Hematopoietic multipotent progenitor cell treated with erythropoietin and hydrocortisone succinate and interleukin-3 and kit ligand, for 15 days (in vitro differentiated cells): ENCODE measurements at places on chromosomes 2 and 18.
A peak's percentile ranks its signal among the peaks of the same experiment; 100 is the strongest.

DNA sequence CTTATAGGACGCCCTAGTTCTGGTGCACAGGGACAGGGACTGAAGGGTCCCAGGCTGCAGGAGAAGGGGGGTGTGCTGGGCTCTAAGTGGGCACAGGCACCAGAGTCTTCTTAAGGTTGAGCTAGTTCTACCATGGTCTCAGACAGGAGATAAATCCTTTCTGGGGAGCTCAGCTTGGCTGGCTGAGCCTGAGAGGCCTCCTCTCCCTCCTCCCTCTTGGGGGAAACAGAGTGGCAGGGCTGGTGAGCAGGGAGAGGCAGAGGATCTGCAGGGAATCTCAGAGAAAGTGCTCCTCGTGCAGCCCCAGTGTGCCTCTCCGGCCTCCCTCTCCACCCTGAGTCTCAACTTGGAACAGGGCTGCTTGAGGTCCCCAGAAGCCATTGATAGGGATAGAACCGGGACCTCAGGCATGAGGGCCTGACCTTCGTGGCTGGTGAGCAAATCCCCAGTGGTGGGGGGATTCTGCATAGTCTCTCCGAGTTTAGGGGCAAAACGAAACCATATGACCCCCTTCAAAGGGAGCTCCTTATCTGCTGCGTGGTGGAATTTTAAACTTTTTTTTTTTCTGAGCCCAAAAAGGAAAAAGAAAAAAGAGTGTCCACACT, 2.0 kb downstream of the GDF7 start:
- no peak for DNase-seq

GRCh38 chr2:240685771-240686371, 3.2 kb upstream of the AQP12B start:
- no peak for DNase-seq

GRCh38 chr2:72147303-72147971, at the start of gene CYP26B1:
CYP26B1 (minus strand) TSS chr2:72147862; CDS start chr2:72147834, 28 bp downstream.
- DNase-seq: no peak

- no peak for DNase-seq
These were observed 1.9 kb downstream of the WDR12 start for GRCh38 chr2:202909394-202910192.

GRCh38 chr2:120204417-120204816, 18.8 kb downstream of the TMEM185B start:
- DNase-seq: no peak

DNA sequence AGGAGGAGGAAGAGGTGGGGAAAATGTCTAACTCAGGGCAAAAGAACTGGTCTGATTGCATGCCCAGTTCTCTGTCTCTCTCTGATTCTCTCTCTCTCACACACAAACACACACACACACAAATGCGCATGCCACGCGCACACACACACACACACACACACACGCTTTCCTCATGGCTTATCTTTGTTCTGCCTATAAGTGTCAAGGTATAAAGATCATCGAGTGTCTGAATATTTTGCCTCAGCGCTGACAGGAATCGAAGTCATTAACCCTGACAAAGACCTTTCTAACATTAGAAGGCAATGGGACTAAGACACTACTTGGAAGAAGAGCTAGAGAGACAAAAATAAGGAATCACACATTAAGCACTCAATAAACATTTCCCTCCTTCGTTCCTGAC, 497.1 kb upstream of the KLHL29 start:
- DNase-seq: no peak

DNA sequence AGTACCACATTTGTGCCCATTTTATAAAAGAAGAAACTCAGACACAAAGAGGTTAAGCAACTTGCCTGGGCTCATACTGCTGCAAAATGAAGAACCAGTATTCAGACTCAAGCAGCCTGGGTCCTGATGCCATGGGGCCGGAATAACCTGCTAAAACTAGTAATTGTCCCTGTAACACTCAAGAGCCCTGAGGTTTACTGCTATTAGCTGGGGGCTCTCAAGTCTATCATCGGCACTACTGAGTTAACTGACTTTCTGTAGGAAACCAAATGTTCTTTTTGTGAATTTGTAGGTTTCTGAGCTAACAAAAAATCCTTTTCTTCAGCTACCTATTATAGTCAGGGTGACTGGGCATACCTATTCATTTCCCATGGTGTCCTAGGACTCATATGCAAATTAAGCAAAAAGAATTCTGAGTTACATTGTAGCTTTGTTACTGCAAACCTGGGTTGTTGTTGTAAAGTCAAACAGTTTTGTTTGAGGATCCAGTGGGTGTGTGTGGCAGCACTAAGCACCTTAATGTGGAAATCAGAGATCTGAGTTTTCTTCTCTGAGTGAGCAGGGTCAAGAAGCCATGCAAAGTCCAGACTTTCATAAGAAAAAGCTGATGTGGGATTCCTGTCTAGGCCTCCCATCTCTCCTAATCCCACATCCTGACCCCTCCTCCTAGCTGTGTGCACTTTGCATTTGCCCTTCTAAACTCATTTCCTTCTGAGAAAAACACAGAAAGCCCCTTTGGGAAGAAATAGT, 72.4 kb upstream of the TNP1 start:
- DNase-seq: no peak

DNA sequence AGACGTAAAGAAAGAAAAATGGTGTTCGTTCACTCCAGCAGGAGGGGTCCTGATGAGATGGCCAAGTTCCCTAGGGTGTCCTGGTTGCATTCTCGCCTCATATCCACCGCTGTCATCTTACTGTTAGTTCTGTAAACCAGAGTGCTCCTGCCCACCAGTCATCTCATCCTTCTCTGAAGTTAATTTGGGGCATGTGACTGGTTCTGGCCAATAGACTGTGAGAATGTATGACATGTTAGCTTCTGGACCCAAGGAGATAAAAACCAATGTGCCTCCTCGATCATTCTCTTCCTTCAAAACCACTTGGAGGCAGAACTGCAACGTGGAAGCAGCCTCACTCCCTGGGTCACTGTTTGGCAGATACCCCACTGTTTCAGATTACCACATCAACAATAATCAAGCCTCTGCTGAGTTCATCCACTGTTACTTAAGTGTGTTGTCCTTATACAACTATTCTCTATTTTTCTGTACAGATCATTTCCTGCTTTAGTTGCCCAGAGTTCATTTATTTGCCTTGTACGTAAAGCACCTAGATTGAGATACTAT, 759.1 kb downstream of the TSN start:
- DNase-seq: no peak

DNA sequence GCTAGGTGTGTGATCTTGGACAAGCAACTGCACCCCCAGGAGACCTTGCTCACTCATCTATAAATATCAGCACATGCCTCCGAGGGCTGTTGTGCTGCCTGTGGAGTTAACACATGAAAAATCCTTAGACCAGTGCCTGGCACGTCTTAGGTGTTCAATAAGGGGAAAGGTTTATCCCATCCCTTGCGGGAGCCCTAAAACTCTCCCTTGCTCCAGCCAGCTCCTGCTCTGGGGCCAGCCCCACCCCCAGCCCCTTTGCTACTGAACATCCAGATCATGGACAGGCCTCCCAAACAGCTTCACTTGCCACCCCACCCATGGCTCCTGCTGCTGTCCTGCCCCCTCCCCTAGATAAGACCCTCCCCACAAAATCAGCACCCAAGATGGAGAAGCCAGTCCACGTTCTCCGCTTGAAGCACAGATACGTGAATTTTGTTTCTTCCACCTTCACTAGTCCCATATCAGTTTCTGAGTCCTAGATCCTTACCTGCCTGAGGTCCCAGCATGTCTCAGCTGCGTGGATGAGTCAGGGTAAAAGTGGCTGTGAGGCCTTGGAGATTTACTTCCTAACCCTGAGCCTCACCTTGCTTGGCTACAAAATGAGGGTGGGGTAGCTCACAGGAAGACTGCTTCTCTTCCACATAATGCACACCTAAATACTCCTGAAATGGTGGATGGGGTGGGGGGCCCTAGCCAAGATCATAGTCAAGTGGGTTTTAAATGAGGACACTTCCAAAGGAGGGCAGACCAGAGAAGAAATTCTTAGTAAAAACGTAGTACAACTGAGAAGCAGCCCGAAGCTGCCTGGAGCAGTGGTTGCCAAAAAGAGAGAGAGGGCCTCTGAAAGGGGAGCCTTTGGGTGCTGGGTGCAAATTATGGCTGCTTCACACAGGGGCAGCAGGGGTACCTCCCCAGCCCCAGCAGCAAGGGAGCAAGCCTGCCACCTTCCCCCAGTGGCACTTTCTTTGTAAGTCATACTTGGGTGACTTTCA, 40.4 kb downstream of the C1QL2 start:
- DNase-seq: no peak

DNA sequence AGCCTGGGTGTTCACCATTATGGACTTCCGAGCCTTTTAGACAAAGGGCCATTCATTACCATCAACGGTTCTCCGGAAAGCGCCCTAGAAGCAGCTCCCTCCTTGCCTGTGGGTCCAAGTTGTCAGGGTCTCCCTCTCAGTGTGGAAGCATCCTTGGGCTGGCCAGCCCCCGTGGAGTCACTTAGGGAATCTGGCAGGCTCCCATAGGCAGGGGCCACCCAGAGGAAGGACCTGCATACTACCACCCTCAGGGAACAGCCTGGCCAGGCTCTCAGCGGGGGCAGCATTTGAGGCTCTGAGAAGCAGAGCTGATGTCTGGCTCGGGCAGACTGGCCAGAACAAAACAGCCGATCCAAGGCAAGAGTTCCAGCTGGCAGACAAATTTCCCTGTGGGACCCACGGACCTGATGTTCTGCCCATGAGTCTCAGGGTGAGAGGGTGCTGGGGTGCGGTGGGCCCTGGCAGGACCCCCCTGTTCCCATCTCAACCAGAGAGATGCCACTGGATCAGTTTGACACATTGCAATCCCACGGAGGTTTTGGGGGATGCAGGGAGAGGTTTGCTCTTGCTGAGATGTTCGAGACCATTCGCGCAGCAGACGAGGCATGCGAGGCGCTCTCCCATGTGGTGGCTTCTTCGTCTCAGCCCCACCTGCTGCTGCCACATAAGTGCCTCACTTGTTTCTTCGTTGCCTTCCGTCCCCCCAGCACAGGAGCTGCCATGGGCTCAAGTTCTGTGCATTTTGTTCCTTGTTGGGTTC, 56.9 kb downstream of the ACKR3 start:
- DNase-seq: no peak

DNA sequence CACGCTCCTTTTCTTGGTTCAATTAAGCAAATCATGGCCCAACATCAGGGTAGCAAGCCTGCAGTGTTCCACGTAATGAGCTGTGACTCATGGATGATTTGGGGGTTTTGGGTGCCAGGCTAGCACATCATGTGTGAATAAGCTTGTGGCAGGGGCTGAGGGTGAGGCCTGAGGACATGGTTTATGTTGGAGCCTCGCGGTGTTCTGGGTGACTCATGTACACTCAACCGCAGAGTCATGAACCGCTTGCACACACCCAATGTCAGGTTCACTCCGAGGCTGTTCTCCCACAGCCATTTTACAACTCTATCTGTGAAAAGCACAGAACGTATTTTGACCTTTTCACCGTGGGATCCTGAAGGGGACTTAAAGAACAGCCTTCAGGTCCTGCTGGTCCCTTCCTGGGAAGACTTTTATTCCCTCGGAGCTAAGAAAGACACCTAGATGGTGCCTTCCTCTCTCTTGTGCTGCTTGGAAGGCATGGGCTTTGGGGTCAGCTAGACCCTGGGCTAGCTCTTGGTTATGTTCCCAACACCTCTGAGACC, 139.9 kb upstream of the ZEB2 start:
- DNase-seq: peak; percentile 16

DNA sequence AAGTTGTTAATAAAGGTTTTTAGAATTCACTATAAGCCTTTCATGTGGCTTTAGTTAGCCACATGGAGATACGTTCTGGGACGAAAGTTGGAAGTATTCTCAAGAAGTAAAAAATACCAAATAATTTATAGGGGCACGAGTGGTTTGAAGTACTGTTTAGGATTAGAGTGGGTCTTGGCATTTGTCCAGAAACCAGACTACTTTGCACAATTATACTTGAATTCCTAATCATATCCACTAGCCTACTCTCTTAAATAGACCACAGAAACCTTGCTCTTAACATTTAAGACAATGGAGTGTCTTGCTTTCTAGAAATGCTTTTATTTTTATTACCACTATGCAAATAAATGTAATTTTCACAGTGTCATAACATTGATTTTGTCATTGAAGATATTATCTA, 44.6 kb downstream of the UBE2E3 start:
- DNase-seq: peak; percentile 7

GRCh38 chr2:196284144-196284844, 112.9 kb upstream of the STK17B start:
- no peak for DNase-seq

GRCh38 chr2:37377187-37377532, 32.7 kb downstream of the QPCT start:
- no peak for DNase-seq

DNA sequence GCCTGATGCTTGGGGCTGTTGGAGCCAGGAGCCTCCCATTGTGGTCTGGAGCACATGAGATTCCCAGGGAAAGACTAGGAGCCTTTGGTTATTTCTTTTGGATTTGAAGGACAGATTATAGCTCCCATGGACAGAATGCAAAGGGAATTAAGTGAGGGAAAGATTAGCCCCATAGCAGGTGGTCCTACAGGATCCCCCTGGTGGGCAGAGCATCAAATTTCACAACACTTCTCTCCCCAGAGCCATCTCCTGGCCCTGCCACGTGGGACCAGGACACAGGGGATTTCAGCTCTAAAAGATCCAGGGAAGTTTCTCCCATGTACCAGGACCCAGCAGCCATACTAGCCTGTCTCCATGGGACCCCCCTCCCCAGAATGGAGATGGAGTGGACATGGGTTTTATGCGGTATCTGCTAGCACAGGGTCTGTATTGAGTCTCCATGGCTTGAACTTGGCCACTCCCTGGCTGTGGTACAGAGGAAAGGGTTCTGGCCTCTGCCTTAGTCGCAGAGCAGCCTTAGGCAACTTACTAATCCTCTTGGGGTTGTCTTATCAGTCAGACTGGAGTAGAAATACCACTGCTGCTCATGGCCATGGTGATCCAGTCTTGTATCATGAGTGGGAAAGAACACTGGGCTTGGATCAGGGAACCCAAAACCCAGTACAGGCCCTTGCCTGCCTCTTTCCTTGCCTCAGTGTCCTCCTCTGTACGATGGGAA, 6.8 kb upstream of the PLB1 start:
- no peak for DNase-seq

- DNase-seq: no peak
These were observed 35.2 kb downstream of the TMEM163 start for GRCh38 chr2:134683561-134684112.
